ENCODE measurements at places on chromosomes 5 and 9.

- DNase-seq = peak; percentile 53
Observed at GRCh38 chr5:37721447-37721871, 118.4 kb downstream of the GDNF start.

DNA sequence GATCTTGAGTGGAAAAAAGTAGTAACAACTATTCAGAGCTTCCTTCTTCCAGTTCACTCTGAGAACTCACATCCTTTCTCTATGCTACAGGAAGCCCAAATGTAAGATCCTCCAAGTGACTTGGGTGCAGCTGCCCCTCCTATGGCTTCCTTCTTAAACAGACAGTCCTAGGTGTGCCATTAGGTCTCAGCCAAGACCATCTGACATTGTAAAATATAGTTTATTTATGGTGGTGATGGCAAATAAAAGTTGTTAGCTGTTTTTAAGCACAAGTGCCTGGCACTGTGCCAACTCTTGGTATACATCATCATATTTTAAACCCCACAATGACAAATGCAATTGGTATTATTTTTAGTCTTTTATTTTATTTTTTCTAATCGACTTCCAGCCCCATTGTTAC is 58.1 kb downstream of the TMEM252 start:
- no peak for DNase-seq

DNA sequence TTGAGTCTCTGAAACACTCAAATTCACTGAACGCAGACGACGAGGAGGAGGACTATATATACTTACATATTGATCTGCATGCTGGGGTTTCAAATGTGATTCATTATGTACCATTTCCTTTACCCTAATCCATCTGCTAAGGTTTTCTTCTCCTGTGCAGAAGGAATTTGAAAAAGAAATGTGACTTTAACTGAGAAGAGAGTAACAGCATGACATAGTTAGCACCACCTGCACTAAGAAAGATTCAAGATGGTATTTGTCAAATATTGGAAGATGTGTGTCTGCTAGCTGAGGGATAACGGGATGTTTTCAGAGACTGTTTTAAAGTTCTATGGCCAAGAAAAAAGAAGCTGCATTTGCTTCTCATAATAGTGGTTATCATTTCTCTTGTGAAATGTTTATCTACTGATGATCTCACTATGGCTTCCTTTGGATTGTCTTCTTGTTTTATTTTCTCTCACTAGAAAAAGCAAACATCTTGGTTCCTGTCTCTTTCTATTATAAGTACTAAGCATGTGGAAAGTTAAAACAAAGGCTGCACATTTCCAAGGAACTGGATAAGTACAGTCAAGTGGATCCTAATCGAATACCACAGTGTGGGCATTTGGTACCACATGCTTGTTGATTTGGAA is 89.8 kb upstream of the TLE4 start:
- no peak for DNase-seq

DNA sequence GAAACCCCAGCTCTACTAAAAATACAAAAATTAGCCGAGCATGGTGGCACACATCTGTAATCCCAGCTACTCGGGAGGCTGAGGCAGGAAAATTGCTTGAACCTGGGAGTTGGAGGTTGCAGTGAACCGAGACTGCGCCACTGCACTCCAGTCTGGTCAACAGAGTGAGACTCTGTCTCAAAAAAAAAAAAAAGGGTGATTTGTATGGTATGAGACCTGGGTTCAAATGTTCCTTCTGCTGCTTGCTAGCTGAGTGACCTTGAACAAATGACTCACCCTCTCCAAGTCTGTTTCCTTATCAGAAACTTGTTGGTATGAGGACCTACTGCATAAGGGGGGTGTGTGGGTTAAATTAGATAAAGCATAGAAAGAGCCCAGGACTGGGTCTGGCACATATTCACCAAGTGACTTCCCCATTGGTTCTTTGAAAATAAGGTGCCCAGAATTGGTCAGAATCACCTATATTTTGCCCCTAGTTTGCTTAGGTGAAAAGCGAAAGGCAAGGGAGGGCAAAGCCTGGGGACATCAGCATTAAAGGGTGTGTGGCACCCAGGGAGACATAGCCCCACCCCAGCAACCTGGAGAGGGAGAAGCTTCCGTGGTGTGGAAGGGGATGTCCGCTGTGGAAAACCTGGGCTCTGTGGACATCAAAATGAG is 9.9 kb downstream of the SLC25A25 start:
- DNase-seq = no peak

GRCh38 chr9:75147638-75148037 is 59.3 kb downstream of the OSTF1 start:
- DNase-seq = no peak

DNA sequence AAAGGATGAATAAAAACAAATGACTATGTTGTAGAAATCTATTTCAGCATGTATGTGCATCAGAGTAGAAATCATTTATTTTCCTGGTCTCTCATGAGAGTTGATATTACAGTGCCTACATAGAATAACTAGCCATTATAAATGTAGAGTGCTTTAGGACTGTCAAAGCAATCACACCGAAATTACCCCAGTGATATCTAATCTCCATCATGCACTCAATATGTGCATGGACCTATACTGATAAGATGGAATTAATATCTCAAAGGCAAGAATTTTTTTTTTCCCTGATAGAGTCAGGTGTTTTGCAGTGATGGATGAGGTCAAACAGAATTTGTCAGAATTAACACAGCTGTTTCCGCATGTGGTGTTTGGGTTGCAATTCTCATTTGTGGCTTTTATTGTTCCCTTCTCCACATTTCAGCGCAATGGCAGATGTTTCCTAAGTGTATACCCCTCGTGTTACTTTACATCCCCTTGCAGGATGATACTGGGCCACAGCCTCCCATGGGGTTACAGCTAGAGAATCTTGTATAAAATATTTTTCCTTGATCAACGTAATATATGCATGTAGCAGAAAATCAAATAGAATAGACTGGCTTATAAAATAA is 298.8 kb downstream of the RASEF start:
- no peak for DNase-seq

DNA sequence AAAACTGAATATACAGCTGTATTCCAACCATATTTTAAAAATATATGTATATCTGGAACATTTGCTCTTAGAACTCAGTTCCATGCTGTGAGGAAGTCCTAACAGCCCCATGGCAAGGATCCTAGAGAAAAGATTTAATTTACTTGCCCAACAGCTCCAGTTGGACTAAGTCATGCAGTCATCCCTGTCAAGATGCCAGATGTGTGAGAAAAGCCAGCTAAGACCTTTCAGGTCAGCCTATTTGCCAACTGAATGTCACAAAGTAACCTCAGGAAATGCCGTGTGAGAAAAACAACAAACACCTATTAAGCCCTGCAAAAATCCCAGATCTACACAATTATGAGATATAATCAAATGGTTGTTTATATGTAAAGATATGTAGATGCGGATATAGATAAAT is 416.3 kb downstream of the NR2F1-AS1 start:
- DNase-seq = no peak

DNA sequence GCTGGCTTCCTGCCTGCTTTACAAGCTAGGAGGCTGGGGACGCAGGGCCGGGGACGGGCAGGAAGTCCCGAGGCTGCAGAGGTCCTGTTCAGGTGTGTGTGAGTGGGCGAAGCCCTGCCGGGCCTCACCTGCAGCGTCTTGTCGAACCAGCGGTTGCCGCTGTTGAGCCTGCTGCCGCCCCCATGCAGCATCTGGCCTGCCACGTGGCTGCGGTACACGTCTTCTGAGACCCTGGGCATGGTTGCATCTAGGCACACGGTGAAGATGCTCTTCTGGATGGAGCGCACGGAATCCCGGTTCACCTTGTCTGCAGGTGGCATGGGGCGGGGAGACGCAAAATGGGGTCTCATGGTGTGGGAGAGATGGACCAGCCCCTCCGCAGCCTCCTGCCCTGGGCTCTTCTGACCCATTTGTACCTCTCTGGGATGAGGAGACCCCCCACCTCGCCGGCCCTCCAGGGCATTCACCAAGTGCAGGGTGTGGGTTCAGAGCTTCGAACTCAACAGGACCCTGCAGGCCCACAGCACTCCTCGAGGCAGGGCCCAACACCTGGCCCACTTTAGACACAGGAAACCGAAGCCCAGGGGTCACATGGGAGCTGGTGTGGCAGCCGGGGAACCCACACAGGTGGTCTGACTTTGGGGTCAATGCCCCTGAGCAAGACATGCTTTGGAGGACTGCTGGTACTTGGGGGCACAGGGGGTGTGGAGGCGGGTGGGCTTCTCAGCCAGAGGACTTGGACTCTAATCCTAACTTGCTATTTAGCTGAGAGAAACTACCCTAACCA is 10.0 kb downstream of the CRAT start:
- DNase-seq = no peak

- DNase-seq = no peak
Observed at GRCh38 chr5:21125238-21125983, 1137.4 kb upstream of the CDH18 start.

DNA sequence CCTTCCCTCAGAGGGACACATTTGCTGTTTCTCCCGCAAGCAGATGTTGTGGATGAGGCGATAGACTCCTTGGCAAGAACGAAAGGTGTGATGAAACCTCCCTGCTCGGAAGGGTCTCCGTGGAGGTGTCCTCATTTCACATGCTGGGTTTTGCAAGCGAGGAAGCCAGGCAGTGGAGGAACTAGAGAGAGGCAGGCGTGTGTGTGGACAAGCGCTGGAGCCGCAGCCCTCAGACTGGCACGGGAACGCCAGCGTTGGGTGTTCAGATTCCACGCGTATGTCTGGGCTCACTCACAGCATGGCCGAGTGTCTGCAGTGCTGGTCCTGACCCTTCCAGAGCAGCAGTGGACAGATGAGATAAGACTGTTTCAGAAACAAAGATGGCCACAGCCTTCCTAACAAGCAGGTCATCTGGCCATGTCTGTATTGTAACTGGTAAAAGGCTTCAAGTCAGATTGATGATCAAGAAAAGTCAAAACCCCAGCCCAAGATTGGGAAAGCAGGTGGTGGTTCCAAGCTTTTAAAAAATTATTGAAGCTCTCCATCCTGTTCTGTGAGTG is 35.0 kb upstream of the NCS1 start:
- DNase-seq = no peak

DNA sequence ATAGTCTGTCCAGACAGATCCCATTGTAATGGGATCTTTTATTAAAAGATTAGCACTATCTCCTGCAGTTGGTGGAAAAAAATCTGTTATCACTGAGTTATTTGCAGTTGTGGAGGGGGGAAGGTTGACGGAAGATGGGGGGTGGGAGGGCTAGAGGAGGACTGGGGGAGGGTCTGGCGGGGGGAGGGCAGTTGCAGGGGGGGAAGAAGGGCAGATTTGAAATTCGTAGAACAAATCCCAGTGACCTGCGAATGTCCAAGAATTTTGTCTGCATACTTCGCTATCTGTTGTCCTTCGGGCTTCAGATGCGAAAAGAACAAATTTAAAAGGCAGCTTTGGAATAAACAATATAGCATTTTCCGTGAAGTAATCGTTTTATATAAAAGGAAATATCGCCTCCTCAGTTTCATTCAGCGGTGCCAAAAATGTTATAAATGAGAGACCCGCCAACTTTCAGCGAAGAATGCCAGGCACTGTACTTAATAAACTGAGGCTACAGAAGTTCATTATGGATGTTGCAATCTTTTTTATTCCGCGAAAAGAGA is 1.3 kb upstream of the FST start:
- DNase-seq = no peak

- no peak for DNase-seq
Observed at GRCh38 chr5:54678737-54679136, 161.2 kb downstream of the SNX18 start.

GRCh38 chr9:76810377-76810957 is 46.2 kb downstream of the PCA3 start:
- DNase-seq = peak; percentile 23

- DNase-seq = no peak
Observed at GRCh38 chr9:21833090-21833801, 30.8 kb downstream of the MTAP start.

- no peak for DNase-seq
Observed at GRCh38 chr5:122300374-122300773, 11.7 kb upstream of the SNCAIP start.

- peak; percentile 35 for DNase-seq
Observed at GRCh38 chr5:142548739-142549275, 137.1 kb downstream of the FGF1 start.

- no peak for DNase-seq
Observed at GRCh38 chr9:28389411-28389810, 816.1 kb upstream of the C9orf72 start.

- DNase-seq = no peak
Observed at GRCh38 chr5:9288234-9288633, 257.6 kb downstream of the SEMA5A start.

DNA sequence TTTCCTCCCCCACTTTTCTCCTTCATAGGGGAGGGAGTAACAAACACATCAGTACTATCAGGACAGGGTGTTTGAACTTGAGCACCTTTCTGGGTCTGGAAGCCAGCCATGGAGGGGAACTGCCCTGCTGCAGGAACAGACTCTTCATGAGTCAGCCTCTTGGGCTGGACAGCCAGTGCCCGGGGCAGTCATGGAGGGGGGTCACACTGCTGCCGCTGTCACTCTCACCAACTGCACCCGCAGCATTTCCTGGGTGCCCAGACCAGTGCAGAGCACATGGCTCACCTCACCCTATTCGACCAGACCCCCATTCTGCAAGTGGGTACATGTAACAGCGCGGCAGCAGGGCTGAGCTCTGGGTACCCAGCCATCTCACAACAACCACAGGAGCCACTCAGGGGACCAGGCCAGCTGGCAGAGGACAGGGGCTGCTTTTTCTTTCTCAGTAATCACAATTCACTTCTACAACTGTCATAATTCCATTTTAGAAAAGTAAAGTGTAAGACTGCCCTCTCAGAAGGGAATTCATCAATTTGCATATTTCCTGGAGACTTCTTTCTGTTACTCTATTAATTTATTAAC is 118.4 kb downstream of the CTNND2 start:
- DNase-seq = no peak

- no peak for DNase-seq
Observed at GRCh38 chr5:67187006-67187715, 9.4 kb downstream of the CD180 start.

- DNase-seq = no peak
Observed at GRCh38 chr5:116514421-116514970, 60.1 kb downstream of the SEMA6A start.

GRCh38 chr9:9747787-9748186 is 865.0 kb downstream of the PTPRD start:
- no peak for DNase-seq

GRCh38 chr5:134114886-134115805 is 665 bp downstream of the TCF7 start:
- peak; percentile 86 for DNase-seq

- no peak for DNase-seq
Observed at GRCh38 chr5:158943569-158943968, 156.1 kb downstream of the EBF1 start.

DNA sequence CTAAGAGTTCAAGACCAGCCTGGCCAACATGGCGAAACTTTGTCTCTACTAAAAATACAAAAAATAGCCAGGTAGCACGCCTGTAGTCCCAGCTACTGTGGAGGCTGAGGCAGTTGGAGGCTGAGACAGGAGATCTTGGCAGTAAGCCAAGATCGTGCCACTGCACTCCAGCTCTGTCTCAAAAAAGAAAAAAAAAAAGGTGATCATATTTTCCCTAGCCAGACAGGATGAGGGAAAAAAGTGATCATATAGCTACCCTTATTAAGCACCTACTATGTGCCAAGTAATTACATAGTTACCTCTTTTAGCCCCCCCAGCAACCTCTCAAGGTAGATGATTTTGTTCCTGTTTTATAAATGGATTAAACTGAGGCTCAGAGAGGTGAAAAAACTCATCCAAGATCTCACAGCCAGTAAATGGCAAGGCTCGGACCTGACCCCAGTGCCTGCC is 18.1 kb upstream of the RPL26L1 start:
- DNase-seq = no peak
